Esophagus muscularis mucosa (tissue), 4 donors: ENCODE measurements at places on chromosomes 1 and 21. TPM values are rescaled to one million over a fixed set of nuclear protein-coding genes. Genes with fewer than 3 reads are reported as not detected.

DLGAP3 gene
- total RNA-seq: 0.06 TPM

RUNX3 gene
- 4.4 TPM for total RNA-seq

FCRL5 gene
- total RNA-seq: not detected

OR2T27 gene
- not detected for total RNA-seq

ARHGEF16 gene
- 0.42 TPM for total RNA-seq

FAM131C gene
- not detected for total RNA-seq

DNA sequence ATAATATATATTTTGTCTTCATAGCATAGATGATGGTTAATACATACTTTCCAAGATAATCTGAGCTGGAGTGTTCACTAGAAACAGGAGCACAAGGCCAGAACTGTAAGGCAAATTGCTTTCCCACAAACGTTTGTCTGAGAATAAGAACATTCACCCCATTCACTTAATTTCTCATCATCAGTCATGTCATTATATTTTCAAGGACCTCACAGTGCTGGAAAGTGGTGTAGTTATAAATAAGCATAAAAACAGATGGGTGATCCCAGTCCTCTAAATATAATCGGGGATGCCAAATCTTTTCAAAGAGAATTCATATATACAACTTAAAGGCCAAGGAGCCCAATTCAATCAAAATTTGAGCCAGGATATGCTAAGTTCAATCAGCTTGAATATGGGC is 8.4 kb downstream of the PRRX1 start:
- no peak overlapping the region for H3K4me3 ChIP-seq
- no peak overlapping the region for H3K27ac ChIP-seq
- peaks cover 62% of the 10 kb centered on the region for H3K27me3 ChIP-seq

GRCh38 chr1:233443040-233443760 is 115.7 kb downstream of the MAP3K21 start:
- DNase-seq: no peak
- H3K27ac ChIP-seq: no peak overlapping the region
- peaks cover 15% of the 10 kb centered on the region for H3K27me3 ChIP-seq
- H3K4me3 ChIP-seq: no peak overlapping the region
- no peaks in the 10 kb centered on the region for H3K36me3 ChIP-seq

DNA sequence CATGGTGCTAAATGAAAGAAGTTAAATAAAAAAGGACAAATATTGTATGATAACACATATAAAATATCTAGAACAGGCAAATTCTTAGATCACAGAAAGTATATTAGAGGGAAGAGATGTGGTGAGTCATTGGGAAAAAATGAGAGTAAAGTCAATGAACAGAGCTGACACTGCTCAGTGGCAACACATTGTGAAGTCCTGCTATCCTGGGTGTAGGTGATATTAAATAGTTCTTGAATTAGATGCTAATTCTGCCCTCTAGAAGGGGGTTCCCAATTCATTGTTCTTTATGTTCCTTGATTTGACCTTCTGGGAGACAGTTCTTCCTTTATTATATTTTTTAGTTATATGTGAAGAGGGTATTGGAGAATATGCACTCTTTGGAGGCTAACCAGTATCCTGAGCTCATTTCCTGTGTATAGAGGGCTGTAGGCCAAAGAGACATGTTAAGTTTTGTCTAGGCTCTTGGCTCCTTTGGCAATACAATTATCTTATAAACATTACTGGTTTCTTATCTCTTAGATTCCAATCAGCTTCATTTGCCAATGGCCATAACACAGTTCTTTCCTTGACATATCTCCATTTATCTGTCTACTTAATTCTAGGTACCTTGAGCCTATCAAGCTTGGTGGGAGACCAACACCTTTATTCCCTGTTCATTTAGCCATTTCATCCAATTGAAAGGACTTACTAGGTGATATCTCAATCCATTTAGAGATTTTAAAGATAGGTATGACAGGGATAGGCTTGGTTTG is 6.6 kb upstream of the SLC35A3 start:
- no peaks in the 10 kb centered on the region for H3K4me1 ChIP-seq
- no peak overlapping the region for H3K27ac ChIP-seq

GRCh38 chr1:159282118-159282517 is 20.0 kb upstream of the FCER1A start:
- no peaks in the 10 kb centered on the region for H3K27me3 ChIP-seq
- no peaks in the 10 kb centered on the region for H3K4me1 ChIP-seq

DNA sequence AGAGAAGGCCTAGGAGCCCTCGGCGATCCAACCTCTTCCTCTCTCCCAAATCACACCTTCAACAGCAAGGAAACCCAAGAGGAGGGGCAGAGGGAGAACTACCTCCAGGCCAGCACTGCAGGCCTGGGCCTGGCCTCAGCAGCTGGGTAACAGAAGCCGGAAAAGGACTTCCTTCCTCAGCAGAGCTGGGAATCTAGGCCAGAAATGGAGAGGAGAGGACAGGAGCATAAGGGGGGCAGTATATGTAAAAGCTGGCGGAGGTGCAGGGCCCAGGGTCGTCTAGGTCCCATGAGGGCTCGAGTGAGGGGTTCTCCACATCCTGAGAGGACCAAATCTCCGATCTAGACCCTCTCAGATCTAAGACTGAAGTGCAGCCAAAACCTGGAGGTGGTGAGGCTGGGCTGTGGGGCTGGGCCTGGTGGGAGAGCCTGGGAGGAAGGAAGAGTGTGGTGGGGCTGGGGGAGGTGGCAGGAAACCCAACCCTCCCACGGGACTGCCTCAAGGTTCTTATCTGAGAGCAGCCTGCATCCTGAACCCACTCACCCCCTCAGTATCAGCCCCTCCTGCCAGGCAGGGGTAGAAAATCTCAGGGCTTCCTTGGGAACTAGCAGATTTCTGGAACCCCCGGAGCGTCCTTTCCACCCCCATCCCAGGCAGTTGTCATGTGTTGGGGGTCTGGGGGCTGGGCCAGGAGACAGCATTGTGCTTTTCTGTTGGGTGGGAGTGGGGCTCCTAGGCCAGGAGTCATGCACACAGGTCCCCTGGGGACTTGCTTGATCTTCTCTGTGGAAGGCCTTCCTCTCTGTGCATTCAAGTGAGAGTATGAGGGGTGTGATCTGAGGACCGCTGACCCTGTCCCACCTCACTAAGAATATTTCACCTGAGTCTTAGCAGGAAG is 33.0 kb downstream of the PIK3C2B start:
- H3K4me1 ChIP-seq: peaks cover 66% of the 10 kb centered on the region
- no peak overlapping the region for H3K27ac ChIP-seq
- DNase-seq: no peak
- peaks cover 58% of the 10 kb centered on the region for H3K36me3 ChIP-seq
- H3K27me3 ChIP-seq: no peaks in the 10 kb centered on the region
- H3K4me3 ChIP-seq: no peak overlapping the region

- no peak overlapping the region for H3K27ac ChIP-seq
- H3K4me1 ChIP-seq: peaks cover 25% of the 10 kb centered on the region
- H3K4me3 ChIP-seq: no peak overlapping the region
Measured at GRCh38 chr1:244271004-244271403, 180.7 kb downstream of the ADSS2 start.

DNA sequence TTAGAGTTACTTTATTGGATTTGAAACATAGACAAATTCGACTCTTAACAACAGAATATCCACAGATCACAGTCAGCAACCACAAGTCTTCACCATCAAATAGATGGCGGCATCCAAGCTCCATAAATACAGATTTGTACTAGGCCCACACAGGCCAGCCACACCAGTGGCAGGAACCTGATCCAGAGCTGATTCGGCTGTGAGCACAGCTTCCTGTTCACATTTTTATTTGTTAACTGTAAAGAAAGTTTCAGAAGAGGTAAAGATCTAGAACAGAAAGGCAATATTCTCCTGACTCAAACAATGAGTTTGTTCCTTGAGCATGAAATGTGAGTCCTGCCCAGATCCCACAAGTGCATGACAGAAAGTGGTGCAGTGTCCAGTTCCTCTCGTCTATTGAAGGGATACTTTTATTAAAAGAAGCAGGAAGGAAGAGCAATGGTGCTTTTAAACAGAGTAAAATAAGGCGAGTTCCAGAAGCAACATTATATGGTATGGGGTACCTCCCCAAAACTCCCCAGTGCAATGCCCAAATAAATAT is 205.8 kb downstream of the SLC45A1 start:
- peaks cover 66% of the 10 kb centered on the region for H3K4me1 ChIP-seq
- DNase-seq: no peak
- no peaks in the 10 kb centered on the region for H3K27me3 ChIP-seq
- no peaks in the 10 kb centered on the region for H3K36me3 ChIP-seq
- H3K27ac ChIP-seq: peak overlapping the region; percentile 80
- H3K4me3 ChIP-seq: no peak overlapping the region

GRCh38 chr1:186730951-186731729 is 50.9 kb upstream of the PTGS2 start:
- no peaks in the 10 kb centered on the region for H3K4me1 ChIP-seq
- H3K27ac ChIP-seq: no peak overlapping the region
- no peaks in the 10 kb centered on the region for H3K27me3 ChIP-seq
- H3K36me3 ChIP-seq: no peaks in the 10 kb centered on the region

DNA sequence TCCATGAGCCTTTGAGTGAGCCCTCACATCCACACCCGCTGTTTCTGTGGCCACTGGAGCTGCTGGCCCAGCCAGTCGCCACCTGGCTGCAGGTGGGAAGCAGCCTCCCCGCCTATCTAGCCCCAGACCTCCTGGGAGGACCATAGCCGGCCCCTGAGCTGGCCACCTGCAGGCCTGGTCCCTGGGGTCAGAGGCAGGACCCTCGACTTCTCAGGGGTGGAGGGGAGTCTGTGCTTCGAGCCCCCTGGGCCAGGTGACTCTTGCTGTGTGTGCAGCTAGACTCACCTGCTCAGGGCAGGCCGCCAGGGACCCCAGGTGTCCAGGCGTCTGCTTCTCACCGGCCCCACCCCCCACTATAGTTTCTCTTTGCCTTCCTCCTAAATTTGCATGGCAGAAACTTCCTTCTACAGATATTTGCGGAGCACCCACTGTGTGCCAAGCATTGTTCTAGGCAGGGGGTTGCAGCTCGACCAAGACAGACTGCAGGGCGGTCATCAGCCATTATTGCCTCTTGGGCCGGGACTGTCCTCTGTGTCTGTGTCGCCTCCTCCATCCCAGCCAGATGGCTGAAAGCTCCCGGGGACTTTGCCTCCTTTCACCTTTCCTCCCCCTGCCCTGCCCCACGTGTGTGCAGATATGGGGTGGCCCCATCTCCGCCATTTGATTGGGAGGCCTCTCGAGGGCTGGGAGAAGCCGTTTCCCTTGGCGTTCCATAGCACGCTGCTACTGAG is 27.3 kb downstream of the SPSB1 start:
- peak overlapping the region; percentile 90 for H3K27ac ChIP-seq
- DNase-seq: no peak
- no peak overlapping the region for H3K4me3 ChIP-seq
- no peaks in the 10 kb centered on the region for H3K27me3 ChIP-seq
- H3K36me3 ChIP-seq: no peaks in the 10 kb centered on the region

GRCh38 chr1:114236517-114236916 is 82.8 kb upstream of the SYT6 start:
- no peaks in the 10 kb centered on the region for H3K27me3 ChIP-seq
- no peak overlapping the region for H3K4me3 ChIP-seq
- peak; percentile 34 for DNase-seq
- H3K27ac ChIP-seq: no peak overlapping the region

GRCh38 chr21:28714777-28715464 is 277.8 kb downstream of the LTN1 start:
- H3K4me3 ChIP-seq: no peak overlapping the region
- H3K27ac ChIP-seq: no peak overlapping the region
- H3K4me1 ChIP-seq: peaks cover 8% of the 10 kb centered on the region
- H3K36me3 ChIP-seq: no peaks in the 10 kb centered on the region
- H3K27me3 ChIP-seq: no peaks in the 10 kb centered on the region

- no peak for DNase-seq
- no peaks in the 10 kb centered on the region for H3K27me3 ChIP-seq
- H3K27ac ChIP-seq: no peak overlapping the region
Measured at GRCh38 chr21:31351438-31351837, 7.4 kb upstream of the TIAM1 start.

DNA sequence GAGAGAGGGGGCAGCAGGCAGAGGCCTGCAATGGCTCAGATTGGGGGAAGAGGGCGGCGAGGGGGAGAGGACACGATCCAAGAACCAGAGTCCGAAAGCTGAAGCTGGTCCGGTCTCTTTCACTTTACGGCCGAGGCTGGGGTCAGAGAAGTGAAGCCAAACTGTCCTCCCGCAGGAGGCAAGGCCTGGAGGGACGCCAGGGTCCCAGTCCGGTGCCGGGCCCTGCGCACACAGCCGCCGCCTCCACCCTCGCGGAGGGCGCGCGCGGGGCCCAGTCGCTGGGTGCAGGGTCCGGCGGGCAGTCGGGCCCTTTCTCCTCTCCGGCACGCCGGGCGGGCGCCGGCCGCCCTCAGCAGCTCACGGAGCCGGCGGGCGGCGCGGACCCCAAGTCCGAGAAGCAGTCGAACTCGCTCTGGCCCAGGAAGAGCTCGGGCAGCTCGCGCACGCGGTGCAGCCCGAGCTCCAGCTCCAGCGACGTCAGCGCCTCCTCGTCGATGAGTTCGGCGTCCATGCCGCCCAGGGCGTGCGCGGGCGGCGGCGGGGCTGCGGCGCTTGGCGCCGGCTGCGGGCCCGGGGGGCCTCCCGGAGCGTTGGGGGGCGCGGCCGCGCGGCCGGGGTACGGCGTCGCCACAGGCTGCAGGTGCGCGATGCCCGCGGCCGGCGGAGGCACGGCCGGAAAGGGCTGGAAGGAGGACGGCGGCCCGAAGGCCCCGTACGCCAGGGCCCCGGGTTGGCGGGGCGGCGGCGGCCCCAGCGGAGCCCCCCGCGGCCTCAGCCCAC is 749 bp downstream of the CITED4 start:
- H3K4me3 ChIP-seq: peak overlapping the region; percentile 81
- peak overlapping the region; percentile 92 for H3K27ac ChIP-seq
- no peaks in the 10 kb centered on the region for H3K36me3 ChIP-seq
- H3K27me3 ChIP-seq: no peaks in the 10 kb centered on the region
- H3K4me1 ChIP-seq: peaks cover 15% of the 10 kb centered on the region

DNA sequence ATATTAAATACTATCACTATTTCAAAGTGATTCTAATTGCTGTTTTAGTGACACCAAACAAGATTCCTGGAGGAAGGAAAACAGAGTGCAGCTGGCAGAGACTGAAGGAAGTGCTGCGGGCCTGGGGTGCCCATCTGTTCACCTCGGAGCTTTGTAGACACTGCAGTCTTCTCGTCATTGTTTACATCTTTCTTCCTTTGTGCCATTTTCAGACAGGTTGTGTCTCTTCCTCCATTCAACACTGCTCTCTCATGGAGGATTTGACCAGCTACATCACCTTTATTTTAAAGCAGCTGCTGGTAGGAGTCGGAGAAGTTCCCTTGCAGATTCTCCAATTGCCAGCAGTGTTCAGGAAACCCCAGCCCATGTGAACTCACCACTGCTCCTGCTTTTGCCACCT is 37.3 kb downstream of the ABCA4 start:
- no peak overlapping the region for H3K4me3 ChIP-seq
- DNase-seq: no peak
- H3K4me1 ChIP-seq: no peaks in the 10 kb centered on the region
- no peak overlapping the region for H3K27ac ChIP-seq
- no peaks in the 10 kb centered on the region for H3K27me3 ChIP-seq
